Activated CD8-positive, alpha-beta T cell treated with anti-CD3 and anti-CD28 coated beads for 36 hours (primary cell): ENCODE measurements at places on chromosomes 16 and 17.

- DNase-seq = no peak
Measured at GRCh38 chr16:50836121-50836621, 94.3 kb downstream of the CYLD start.

GRCh38 chr17:32604966-32605365 is 118.2 kb downstream of the CDK5R1 start:
- DNase-seq = no peak

DNA sequence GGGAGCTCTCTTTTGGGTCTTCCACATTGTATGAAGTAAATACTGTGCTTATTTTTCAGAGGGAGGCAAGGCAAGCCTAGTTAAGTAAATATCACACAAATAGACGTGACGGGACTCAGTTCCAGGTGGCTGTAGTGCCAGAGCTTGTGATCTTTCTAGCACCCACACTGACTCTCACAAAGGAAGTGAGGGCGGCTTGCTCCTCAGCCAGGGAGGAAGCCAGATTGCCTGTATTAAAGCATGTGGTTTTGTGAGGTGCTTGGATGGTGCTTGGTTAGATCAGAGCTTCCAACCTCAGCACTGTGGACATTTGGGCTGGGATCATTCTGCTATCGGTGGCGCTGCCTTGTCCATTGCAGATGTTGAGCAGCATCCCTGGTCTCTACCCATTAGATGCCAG is 80.1 kb downstream of the VAT1L start:
- DNase-seq = peak; percentile 38

DNA sequence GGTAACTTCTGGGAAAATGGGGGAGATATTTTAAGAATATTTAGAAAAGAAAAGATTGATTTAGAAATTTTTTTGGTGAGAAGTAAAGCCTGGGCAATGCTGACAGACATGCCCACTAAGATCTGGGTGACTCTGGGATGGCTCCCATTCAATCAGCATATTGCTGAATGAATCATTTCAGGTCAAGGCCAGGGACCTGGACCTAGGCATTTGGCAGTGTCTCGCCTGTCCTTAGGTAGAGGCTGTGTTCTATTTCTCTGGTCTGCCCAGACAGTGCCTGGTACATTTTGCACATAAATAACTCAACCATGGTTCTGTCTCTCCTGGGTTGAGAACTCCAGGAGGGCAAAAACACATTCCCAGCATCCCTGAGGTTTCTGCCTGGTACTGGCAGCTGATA is 39.9 kb downstream of the SMPD3 start:
- no peak for DNase-seq

DNA sequence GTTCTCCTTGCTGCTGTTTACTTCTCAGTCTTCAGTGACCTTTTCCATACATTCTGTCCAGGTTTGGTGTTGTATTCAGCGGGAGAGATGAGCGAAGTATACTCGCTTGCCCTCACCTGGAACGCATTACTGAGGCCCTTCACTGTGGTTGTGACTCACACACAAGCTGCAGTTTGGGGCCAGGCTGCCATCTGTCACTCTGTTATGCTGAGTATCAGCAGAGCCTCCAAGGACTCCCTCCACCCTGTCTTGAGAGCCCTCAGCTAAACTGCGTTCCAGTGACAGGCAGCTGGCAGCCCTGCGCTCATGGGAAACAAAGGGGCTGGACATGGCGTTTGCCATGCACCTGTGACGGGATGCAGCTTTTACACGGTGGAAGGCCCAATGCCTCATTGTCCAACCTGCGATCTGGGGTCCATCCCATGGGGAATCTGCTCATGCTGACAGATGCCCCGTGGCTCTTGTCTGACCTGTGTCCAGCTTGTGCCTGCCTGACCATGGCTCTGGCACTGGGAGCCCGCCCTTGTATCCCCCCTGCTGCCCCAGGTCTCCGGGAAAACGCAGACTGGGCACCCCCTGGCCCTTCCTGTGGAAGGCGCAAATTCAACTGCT is 6.5 kb upstream of the ZNF778 start:
- no peak for DNase-seq

DNA sequence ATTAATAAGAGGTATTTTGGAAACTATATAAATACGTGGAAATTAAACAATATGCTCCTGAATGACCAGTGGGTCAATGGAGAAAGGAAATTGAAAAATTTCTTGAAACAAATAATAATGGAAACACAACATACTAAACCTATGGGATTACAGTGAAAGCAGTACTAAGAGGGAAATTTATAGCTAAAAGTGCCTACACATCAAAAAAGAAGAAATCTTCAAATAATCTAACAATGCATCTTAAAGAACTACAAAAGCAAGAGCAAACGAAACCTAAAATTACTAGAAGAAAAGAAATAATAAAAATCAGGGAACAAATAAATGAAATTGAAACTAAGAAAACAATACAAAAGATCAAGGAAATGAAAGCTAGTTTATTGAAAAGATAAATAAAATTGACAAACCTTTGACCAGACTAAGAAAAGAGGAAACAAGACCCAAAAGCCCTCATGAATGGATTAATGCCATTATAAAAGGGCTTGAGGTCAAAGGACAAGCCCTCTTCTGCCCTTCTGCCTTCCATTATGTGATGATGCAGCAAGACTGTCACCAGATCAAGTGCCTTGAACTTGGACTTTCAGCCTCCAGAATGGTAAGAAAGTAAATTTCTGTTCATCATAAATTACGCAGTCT is 43.9 kb upstream of the ALDH3A1 start:
- DNase-seq = no peak

- DNase-seq = no peak
Measured at GRCh38 chr17:1494736-1495253, 2.3 kb upstream of the MYO1C start.

DNA sequence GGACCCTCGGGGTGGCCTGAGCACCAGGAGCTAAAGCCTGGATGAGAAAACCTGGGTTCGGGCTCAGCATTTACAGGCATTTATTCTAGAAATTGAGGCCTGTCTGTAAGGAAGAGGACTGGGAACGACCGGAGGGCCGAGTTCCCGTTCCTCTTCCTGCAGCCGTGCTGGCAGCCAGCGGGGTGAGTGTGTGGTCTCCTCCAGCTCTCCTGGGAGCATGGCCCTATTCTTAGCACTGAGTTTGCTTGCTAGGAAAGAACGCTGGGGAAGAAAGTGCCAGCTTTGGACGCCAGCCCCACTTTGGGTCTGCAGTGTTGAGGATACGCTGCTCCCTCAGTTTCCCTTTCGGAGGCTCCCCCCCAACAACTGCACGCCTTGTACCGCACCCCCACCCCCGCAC is 49.6 kb downstream of the MGAT5B start:
- no peak for DNase-seq

GRCh38 chr17:606508-607250 is 108.0 kb downstream of the VPS53 start:
- DNase-seq = no peak

DNA sequence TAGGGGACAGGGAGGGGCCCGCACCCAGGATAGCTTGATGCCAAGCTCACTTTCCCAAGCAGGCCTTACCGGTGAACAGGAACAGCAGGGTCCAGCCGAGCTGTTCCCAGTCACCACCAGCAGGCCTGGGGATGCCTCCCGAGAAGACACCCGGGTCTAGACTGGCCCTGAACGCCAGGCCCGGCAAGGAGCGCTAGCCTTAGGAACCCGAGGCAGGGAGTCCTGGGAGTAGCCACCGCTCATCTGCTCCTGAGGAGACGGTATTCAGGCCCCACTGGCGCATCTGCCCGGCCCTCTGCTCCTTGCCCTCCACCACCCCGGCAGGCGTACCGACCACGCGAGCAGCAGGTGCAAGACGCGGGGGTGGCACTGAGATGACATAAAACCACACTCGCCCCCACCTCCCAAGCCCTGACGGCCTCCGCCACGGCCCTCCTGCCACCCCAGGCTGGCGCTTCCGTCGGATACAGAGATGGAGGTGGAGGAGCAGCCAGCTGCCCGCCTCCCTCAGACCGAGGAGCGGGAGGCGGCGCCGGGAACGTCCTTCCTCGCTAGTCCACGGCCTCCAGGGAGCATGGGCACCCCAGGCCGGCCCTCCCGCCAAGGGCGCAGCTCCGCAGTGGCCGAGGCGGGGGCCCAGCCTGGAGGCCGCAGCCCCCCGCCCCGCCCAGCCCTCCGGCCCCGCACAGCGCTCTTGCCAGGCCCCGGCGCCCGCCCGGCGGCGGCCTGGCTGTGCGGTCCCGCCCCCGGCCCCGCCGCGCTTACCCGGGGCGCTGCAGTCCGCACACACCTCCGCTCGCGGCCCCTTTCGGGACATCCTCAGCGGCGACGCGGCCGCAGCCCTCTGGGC is 661 bp downstream of the GIT1 start:
- peak; percentile 78 for DNase-seq

GRCh38 chr16:71927383-71927782 is 32.1 kb downstream of the IST1 start:
- no peak for DNase-seq

GRCh38 chr17:11144358-11145233 is 96.4 kb upstream of the SHISA6 start:
- DNase-seq = peak; percentile 12

- DNase-seq = no peak
Measured at GRCh38 chr17:8154608-8155155, 2.5 kb upstream of the PER1 start.

DNA sequence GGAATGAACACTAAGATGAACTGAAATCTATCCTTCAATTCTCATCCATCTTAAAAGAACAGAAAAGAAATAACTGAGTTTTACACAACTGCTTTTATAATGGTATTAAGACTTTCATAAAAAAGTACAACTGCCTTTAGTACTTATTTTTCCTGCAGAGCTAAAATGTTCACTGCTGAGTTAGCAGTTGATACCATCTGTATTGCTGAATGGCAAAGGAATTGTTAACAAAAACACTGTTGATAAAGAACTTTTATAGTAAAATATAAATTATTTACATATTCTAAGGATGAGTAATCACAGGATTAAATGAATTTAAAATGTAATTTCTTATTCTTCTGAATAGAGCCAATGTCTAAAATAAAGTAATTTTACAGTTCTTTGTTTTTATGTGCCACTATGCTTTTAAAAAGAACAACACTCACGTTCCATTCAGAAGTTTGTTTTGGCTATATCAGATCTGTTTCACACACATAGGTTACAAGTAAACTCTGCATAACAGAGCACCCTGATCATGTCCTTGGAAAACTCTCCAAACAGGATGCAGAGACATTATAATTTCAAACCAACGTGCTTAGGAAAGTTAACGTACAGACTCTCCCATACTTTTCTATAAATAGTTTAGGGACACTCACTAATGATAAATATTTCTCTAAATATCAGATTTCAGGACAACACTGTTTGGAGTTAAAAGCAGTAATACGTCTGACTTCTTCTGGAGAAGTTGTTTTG is 151.1 kb downstream of the ITFG1 start:
- no peak for DNase-seq

- no peak for DNase-seq
Measured at GRCh38 chr16:1147027-1147426, 5.9 kb upstream of the CACNA1H start.

DNA sequence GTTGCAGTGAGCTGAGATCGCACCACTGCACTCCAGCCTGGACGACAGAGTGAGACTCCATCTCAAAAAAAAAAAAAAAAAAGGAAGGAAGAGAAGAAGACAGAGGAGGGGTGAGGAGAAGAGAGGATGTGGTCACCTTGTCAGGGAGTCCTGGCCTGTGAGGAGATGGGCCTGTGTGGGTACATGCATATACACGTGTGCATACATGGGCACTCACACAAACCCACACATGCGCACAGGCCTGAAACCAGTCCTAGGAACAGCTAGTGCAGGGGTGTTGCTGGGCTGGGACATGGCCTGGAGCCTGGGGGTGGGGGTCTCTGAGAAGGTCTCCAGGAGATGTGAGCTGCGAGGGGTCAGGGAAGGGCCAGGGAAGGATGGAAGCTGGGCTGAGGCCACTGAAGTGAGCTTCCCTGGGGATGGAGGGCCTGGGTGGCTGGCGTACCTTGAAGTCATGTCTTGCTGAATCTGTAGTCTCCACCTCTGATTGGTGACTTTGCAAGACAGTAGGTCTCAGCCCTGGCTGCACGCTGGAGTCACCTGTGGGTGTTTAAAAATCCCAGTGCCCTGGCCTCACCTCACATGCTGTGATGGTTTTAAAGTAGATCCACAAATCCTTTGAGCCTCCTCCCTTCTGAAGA is 72.4 kb downstream of the MRM1 start:
- peak; percentile 8 for DNase-seq

- DNase-seq = no peak
Measured at GRCh38 chr16:86012221-86012620, 113.3 kb downstream of the IRF8 start.

- DNase-seq = no peak
Measured at GRCh38 chr17:42675965-42676423, 800 bp downstream of the PLEKHH3 start.

DNA sequence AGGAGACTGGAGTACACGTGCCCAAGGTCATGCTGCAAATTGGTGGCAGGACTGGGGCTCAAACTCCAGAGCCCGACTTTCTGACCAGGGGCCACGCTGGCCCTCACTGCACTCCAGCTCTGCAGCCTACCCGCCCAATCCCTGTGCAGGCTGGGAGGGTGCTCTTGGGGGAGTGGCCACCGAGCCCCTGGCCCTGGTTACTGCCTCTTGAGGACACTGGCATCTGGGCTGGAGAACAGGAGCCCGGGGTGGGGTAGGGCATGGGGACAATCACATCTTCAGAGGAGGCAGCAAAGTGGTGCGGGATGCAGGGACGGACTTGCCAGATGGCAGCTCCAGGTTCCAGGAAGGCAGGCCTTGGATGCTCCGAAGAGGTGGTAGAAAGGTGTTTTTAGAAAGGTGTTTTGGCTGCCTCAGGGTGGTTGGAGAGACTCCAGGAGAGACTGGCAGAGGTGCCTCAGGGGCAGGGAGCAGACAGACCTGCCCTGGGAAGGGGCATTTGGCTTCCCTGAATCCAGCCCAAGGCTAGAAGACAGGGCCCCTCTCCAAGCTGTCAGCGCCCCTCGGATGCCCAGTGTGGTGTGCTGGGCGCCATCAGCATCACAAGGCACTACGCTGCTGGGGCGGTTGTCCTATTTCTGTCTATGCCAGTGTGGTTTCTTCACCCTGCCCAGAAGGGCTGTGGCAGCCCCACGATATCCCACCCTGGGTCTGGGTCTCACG is 220.6 kb downstream of the NTN1 start:
- DNase-seq = no peak
